Natural killer cell (primary cell): ENCODE measurements at places on chromosomes 5 and 9. TPM values are rescaled to one million over a fixed set of nuclear protein-coding genes. Genes with fewer than 3 reads are reported as not detected.

FSTL4 gene
- 0.75 TPM for total RNA-seq

SLC34A1 gene
- total RNA-seq: 0.66 TPM

TMEM252 gene
- total RNA-seq: not detected

DPYSL3 gene
- total RNA-seq: not detected

ICE1 gene
- 36.6 TPM for total RNA-seq

ABCA2 gene
- total RNA-seq: 356 TPM

LPAR1 gene
- total RNA-seq: 0.48 TPM

DNA sequence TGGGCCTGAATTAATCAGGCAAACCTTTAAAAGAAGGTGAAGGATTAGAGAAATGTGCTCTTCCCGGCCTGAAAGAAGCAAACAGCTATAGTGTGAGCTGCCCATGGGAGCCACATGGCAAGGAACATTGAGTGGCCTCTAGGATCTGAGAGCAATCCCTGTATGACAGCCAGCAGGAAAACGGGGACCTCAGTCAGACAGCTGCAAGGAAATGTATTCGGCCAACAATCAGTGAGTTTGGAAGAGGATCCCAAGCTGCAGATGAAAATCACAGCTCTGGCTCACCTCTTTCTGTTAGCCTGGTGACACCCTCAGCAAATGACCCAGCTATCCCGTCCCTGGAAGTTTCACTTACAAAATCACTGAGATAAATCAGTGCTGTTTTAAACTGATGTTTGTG is 309.2 kb downstream of the SH3GL2 start:
- H3K4me3 ChIP-seq: no peak overlapping the region
- H3K27me3 ChIP-seq: no peaks in the 10 kb centered on the region
- no peak overlapping the region for H3K27ac ChIP-seq
- DNase-seq: no peak
- no peaks in the 10 kb centered on the region for H3K4me1 ChIP-seq
- no peaks in the 10 kb centered on the region for H3K36me3 ChIP-seq

DNA sequence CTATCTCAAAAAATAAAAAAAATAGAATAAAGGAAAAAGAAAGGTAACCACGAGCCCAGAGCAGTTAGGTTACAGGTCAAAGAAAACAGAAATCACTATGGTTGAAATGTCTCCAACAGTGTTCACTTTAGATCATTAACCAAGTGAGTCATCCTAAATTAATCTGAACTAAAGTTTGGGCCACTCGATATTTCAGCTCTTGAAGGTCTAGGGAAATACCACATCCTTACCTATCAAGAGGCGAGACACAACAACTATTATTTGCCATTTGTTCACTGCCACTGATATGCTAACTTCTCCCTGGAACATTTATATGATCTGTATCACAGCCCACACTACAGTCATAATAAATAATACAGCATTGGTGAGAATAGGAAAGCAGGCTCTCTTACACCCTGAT is 111.3 kb upstream of the NR5A1 start:
- DNase-seq: no peak
- peak overlapping the region; percentile 60 for H3K27ac ChIP-seq
- H3K27me3 ChIP-seq: no peaks in the 10 kb centered on the region
- H3K4me3 ChIP-seq: no peak overlapping the region

GRCh38 chr5:848671-849111 is 2.1 kb downstream of the ZDHHC11 start:
- H3K36me3 ChIP-seq: no peaks in the 10 kb centered on the region
- H3K27me3 ChIP-seq: no peaks in the 10 kb centered on the region
- H3K4me3 ChIP-seq: no peak overlapping the region
- H3K4me1 ChIP-seq: no peaks in the 10 kb centered on the region
- no peak for DNase-seq

- no peak overlapping the region for H3K27ac ChIP-seq
- H3K4me3 ChIP-seq: no peak overlapping the region
- H3K36me3 ChIP-seq: no peaks in the 10 kb centered on the region
- H3K4me1 ChIP-seq: no peaks in the 10 kb centered on the region
- DNase-seq: no peak
These were observed 795.8 kb downstream of the EFNA5 start for GRCh38 chr5:106874974-106875373.

DNA sequence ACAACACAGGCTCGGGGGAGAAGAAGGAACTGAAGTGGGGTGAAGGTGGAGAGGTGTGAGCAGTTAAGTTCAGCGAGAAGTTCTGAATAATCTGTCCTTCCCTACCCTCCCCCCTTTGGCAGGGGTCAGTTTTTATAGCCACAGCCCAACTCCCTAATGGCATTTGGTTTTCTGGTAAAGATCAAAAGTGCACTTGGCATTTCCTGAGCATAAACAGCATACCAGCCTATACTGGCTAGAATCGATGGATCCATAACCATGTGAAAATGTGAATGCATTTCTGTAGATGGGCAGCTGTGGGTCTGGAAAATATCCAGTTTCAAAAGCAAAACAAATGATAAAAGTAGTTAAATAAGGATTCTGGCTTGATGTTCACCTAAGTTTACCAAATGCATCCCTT is 410.9 kb downstream of the PLK2 start:
- H3K27ac ChIP-seq: no peak overlapping the region
- H3K36me3 ChIP-seq: no peaks in the 10 kb centered on the region
- H3K27me3 ChIP-seq: no peaks in the 10 kb centered on the region
- no peak overlapping the region for H3K4me3 ChIP-seq
- DNase-seq: no peak
- H3K4me1 ChIP-seq: no peaks in the 10 kb centered on the region

- no peak for DNase-seq
- H3K4me1 ChIP-seq: peaks cover 3% of the 10 kb centered on the region
- H3K27me3 ChIP-seq: no peaks in the 10 kb centered on the region
These were observed 16.4 kb upstream of the FLT4 start for GRCh38 chr5:180665682-180666404.

- H3K4me1 ChIP-seq: no peaks in the 10 kb centered on the region
- H3K27me3 ChIP-seq: no peaks in the 10 kb centered on the region
- DNase-seq: no peak
- no peaks in the 10 kb centered on the region for H3K36me3 ChIP-seq
These were observed 82.8 kb downstream of the DCP2 start for GRCh38 chr5:113059232-113060040.

- no peaks in the 10 kb centered on the region for H3K36me3 ChIP-seq
- no peaks in the 10 kb centered on the region for H3K4me1 ChIP-seq
- H3K27ac ChIP-seq: no peak overlapping the region
These were observed 41.3 kb upstream of the PAM start for GRCh38 chr5:102713682-102714231.

DNA sequence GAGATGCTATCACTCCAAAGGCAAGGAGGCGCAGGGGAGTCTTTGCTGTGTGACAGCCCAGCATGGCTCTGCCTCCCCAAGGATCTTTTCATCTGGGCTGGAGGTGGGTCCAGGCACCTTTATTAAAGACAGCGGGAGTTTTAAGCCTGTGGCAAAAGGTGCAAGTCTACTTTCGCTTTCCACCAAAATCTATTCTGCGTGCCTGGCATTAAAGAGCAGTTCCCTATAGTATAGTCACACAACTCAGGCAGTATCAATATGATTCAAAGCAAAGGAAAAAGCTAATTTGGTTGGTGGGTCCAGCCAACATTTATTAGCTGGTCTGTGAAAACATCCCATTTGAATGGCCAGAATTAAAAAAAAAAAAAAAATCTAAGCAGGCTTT is 398.7 kb downstream of the EBF1 start:
- H3K4me3 ChIP-seq: no peak overlapping the region
- no peaks in the 10 kb centered on the region for H3K36me3 ChIP-seq
- no peaks in the 10 kb centered on the region for H3K4me1 ChIP-seq
- H3K27me3 ChIP-seq: no peaks in the 10 kb centered on the region

- H3K4me1 ChIP-seq: peaks cover 45% of the 10 kb centered on the region
- no peaks in the 10 kb centered on the region for H3K36me3 ChIP-seq
- no peak overlapping the region for H3K4me3 ChIP-seq
These were observed 22.4 kb downstream of the PHF2 start for GRCh38 chr9:93598647-93599241.

DNA sequence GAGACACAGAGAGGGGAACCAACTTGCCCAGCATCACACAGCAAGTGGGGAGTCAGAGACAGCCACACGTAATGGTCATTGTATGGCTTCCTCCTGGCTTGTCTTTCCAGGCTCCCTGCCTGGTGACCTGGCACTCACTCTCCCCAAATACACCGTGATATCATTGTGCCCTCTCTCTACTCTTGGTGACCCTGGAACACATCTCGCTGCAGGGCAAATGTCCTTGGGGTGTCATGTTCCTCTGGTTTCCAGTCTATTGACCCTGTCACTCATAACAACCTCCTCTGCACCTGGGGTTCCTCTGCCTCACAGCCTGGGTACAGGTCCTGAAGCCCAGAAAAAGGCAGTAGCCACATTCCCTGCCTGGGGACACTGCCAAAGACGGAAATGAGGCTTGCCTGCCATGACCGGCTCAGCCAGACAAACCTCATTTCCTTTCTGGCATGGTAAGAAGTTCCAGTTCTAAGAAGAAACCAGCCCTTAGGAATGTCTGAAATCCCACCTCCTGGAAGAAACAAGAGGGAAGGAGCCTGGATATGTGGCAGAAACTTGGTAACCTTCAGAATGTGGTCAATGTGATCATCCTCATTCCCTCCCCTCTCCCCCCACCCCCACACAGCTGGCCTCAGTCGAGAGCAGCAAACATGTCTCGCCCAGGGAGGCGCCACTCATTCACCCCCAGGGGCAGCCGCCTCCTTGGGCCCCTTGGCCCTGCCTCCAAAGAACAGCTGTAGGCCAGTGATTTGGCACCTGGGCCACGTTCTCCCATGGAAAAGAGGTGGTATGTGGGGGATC is 30.6 kb upstream of the SMU1 start:
- H3K27ac ChIP-seq: no peak overlapping the region
- no peak overlapping the region for H3K4me3 ChIP-seq
- H3K27me3 ChIP-seq: no peaks in the 10 kb centered on the region
- peaks cover 3% of the 10 kb centered on the region for H3K4me1 ChIP-seq
- no peak for DNase-seq

- no peak for DNase-seq
- H3K27ac ChIP-seq: no peak overlapping the region
- H3K4me3 ChIP-seq: no peak overlapping the region
- no peaks in the 10 kb centered on the region for H3K4me1 ChIP-seq
- no peaks in the 10 kb centered on the region for H3K36me3 ChIP-seq
These were observed 228.2 kb downstream of the TLE1 start for GRCh38 chr9:81461196-81461595.

GRCh38 chr5:24649531-24649930 is 4.8 kb upstream of the CDH10 start:
- no peak overlapping the region for H3K27ac ChIP-seq
- no peaks in the 10 kb centered on the region for H3K4me1 ChIP-seq
- no peak for DNase-seq

DNA sequence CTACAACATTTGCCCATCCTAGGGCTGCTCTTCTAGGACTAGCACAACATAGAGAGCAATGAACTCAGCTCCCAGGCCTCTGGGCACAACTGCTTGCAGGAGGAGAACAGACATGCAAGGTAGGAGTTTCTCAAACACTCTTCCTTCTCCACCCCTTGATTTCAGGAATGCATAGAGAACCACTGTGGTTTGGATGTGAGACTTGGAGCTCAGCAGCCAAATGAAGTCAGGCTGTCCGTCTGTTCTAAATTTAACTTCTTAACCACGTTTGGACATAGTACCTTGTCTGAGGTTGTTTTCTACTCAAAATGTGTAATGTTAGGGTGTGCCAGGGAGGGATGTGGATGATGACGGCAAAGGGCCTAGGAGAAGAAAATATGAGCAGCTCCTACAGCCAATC is 515.1 kb upstream of the TNC start:
- H3K4me3 ChIP-seq: no peak overlapping the region
- H3K27me3 ChIP-seq: no peaks in the 10 kb centered on the region
- H3K4me1 ChIP-seq: no peaks in the 10 kb centered on the region
- H3K27ac ChIP-seq: no peak overlapping the region
- DNase-seq: no peak
- H3K36me3 ChIP-seq: no peaks in the 10 kb centered on the region

DNA sequence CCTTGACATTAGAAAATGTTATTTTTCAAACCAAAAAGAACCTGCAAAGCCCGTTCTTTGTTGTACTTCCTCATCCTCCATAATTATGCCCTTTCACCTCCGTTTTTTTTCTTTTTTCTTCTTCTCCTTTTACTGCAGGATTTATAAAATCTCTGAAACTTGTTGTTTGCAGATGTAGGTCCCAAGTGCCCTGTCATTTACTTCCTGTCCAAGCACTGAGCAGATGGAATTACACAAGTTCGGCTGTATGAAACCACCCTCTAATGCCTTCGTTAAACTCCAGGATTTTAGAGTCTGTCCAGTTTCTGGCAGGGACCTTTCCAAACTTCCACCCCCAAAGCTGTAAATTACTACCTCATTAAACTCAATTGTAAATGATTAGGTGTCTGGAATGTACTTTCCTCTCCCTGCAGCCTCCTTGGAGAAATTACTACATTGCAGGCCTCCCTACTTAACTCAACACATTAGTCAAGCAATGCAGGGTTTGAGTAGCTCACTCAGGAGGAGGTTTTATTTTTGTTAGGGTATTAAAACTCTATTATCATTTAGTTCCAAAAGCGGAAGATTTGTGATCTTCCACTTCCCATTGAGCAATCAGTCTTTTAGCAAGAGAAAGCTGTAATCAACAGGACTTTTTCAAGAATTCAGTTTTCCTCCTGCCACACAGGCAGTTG is 125.6 kb upstream of the LPAR1 start:
- H3K4me3 ChIP-seq: no peak overlapping the region
- no peak overlapping the region for H3K27ac ChIP-seq
- H3K36me3 ChIP-seq: no peaks in the 10 kb centered on the region
- H3K27me3 ChIP-seq: no peaks in the 10 kb centered on the region

GRCh38 chr9:120741701-120742100 is 27.4 kb upstream of the MEGF9 start:
- no peaks in the 10 kb centered on the region for H3K36me3 ChIP-seq
- H3K27me3 ChIP-seq: no peaks in the 10 kb centered on the region
- H3K4me3 ChIP-seq: no peak overlapping the region
- no peak overlapping the region for H3K27ac ChIP-seq

GRCh38 chr5:141875022-141875740 is 3.0 kb downstream of the PCDH1 start:
- no peak overlapping the region for H3K27ac ChIP-seq
- peaks cover 33% of the 10 kb centered on the region for H3K27me3 ChIP-seq
- peaks cover 38% of the 10 kb centered on the region for H3K4me1 ChIP-seq
- no peak overlapping the region for H3K4me3 ChIP-seq

DNA sequence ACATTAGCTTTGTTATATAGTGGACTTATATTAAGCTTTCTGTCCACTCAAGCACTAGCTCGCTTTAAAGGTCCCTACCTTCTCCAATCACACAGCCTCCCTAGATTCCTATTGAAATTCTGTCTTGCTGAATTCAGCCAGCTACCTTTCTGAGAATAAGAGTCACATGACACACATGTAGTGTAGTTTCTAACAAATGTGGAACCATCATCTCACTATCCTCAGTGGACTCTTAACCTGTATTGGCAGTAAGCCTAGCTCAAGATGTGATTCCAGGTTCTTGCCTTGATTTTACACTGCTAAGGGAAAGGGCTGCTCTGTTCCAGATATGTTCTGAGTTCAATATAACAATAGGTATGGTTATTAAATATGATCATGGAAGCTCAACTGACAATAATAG is 11.4 kb downstream of the FAM219A start:
- H3K27ac ChIP-seq: no peak overlapping the region
- no peaks in the 10 kb centered on the region for H3K27me3 ChIP-seq
- no peaks in the 10 kb centered on the region for H3K36me3 ChIP-seq
- H3K4me3 ChIP-seq: no peak overlapping the region
- no peak for DNase-seq
- no peaks in the 10 kb centered on the region for H3K4me1 ChIP-seq
